ENCODE measurements at places on chromosomes 6 and 20. TPM values are rescaled to one million over a fixed set of nuclear protein-coding genes. Genes with fewer than 3 reads are reported as not detected.
A peak's percentile ranks its signal among the peaks of the same experiment; 100 is the strongest.

The NOTCH4 gene
- total RNA-seq = 18.2 TPM

GRCh38 chr6:118894425-118895260, 691 bp downstream of the ASF1A start:
- peak overlapping the region; percentile 97 for H3K27ac ChIP-seq
- H3K4me3 ChIP-seq = peak overlapping the region; percentile 88
- H3K36me3 ChIP-seq = no peaks in the 10 kb centered on the region
- H3K4me1 ChIP-seq = peaks cover 56% of the 10 kb centered on the region
- no peaks in the 10 kb centered on the region for H3K27me3 ChIP-seq

The SNAP25 gene
- total RNA-seq = 5.6 TPM

DNA sequence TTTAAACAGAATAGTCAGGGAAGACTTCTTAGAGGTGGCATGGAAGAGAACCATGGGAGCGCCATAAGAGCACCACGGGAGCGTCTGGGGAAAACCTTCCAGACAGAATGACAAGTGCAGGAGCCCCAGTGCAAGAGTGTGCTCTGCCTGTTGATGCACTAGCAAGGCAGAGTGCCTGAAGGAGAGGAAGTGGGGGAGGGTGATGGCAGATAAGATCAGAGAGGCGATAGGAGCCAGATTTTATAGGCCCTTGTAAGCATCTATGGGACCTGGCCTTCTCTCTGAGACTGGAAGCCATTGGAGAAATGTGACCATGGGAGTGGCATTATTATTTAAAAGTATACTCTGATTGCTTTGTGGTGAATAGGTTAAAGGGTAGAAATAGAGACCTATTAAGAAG, 13.1 kb downstream of the FUCA2 start:
- DNase-seq = no peak
- H3K4me1 ChIP-seq = no peaks in the 10 kb centered on the region
- no peaks in the 10 kb centered on the region for H3K27me3 ChIP-seq
- H3K36me3 ChIP-seq = peaks cover 8% of the 10 kb centered on the region
- H3K4me3 ChIP-seq = no peak overlapping the region

DNA sequence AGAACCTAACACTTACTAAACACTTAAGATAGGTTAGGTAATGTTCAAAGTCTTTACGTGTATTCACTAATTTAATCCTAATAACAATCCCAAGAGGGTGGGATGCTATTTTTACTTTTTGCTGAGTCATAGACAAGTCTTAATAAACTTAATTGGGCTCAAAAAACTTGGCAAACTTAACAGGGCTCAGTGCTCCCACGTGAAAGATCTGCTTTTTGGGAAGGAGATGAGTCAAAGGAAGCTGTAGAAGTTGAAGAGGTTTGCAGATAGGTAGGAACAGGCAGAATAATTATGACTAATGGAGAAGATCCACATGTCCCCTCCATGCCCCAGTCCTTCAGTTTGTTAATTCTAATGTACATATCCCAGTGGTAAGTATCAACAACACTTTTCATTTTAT, 44.5 kb upstream of the STMND1 start:
- no peak for DNase-seq
- no peak overlapping the region for H3K27ac ChIP-seq
- no peaks in the 10 kb centered on the region for H3K36me3 ChIP-seq
- no peaks in the 10 kb centered on the region for H3K4me1 ChIP-seq
- H3K4me3 ChIP-seq = no peak overlapping the region

DNA sequence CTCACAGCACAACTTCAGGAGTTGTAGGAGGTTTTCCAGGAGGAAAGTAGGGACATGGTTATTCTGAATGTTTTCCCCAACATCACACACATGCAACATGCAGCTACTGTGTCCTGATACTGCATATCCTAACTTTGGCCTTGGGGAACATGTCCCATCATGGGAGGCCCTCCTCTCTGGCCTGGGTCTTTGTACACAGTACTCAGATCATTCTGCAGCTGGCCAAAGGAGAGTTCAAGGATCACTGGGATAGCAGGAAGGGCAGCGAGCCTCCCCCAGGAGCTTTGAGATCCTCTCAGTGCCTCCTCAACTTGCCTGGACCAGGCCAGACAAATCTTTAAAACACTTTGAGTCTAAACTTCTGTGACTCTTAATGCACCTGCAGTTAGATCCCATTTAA, 12.9 kb downstream of the CASS4 start:
- no peaks in the 10 kb centered on the region for H3K4me1 ChIP-seq
- no peaks in the 10 kb centered on the region for H3K36me3 ChIP-seq
- DNase-seq = peak; percentile 60
- H3K27me3 ChIP-seq = no peaks in the 10 kb centered on the region
- H3K4me3 ChIP-seq = no peak overlapping the region
